ENCODE measurements at places on chromosomes 11 and 22. TPM values are rescaled to one million over a fixed set of nuclear protein-coding genes. Genes with fewer than 3 reads are reported as not detected.

Gene EXPH5
- 0.03 TPM for total RNA-seq

Gene SYCE3
- not detected for total RNA-seq

Gene KCTD14
- total RNA-seq, result 2.0 TPM

Gene SMIM35
- not detected for total RNA-seq

Gene ANO9
- 0.88 TPM for total RNA-seq

Gene POU2AF3
- 1.00 TPM for total RNA-seq

Gene SPDYC
- total RNA-seq, result not detected

Gene JHY
- 3.5 TPM for total RNA-seq

Gene FOSL1
- total RNA-seq, result 144 TPM

Gene CLDN5
- total RNA-seq, result not detected

Gene SLC22A8
- total RNA-seq, result not detected

Gene OR56B4
- not detected for total RNA-seq

Gene LMO2
- 1.1 TPM for total RNA-seq

Gene H19
- total RNA-seq, result 16.3 TPM

Gene ZNF70
- total RNA-seq, result 0.71 TPM

Gene OVCH2
- not detected for total RNA-seq

Gene SLC22A9
- not detected for total RNA-seq

Gene SNX32
- total RNA-seq, result not detected

Gene MPZL2
- total RNA-seq, result not detected

Gene UBQLN3
- not detected for total RNA-seq

Gene MSANTD2
- 5.7 TPM for total RNA-seq

Gene TSG101
- total RNA-seq, result 109 TPM

Gene C11orf58
- 178 TPM for total RNA-seq

Gene C11orf52
- total RNA-seq, result not detected

Gene BTBD18
- total RNA-seq, result not detected

Gene PPFIBP2
- 13.5 TPM for total RNA-seq

All from A549 treated with GW870086 at 1 μM for 4 hours (cell line).